ENCODE measurements at places on chromosomes 1 and 21.

- no peak for DNase-seq
These were observed 713.7 kb downstream of the MATN1 start for GRCh38 chr1:30009720-30010119.

- no peak for DNase-seq
These were observed 709.9 kb upstream of the ADGRL4 start for GRCh38 chr1:79716447-79716846.

- no peak for DNase-seq
These were observed 185.0 kb downstream of the DNAH14 start for GRCh38 chr1:225114354-225114990.

DNA sequence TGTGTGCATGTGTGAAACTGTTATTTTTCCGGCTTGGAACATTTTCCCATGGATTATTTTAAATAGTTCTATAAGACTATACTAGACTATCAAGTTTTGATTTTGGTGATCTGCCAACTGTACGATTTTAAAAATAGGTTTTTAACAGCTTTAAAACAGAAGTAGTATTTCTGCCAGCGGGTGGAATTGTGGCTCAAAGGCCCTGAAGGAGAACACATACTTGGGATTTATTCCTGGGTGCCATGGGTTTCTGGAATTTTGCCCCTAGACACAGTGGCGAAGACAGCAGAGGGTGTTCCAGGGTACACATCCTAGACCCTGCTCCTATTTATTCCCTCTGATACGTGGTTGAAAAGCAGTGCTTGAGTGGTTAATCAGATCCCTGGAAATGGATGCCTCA, 81.7 kb upstream of the IPO9 start:
- no peak for DNase-seq

DNA sequence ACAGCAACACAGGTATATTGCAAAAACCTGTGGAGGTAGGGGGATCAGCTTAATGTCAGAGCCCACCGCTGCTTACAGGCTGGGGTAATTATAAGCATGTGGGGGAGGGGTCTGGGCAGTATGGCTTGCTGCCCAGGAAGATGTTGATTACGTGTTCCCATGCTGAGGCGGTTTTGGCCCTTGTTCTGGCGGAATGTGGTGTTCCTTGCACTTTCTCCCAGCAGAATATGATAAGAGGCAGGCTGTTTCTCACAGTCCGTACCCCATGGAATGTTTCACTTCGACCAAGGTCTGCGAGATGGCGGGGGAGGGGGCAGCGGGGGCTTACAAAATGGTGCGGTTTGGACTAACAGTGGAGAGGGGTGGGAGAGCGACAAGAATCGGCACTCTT, 9.8 kb upstream of the HPCAL4 start:
- DNase-seq, result no peak

DNA sequence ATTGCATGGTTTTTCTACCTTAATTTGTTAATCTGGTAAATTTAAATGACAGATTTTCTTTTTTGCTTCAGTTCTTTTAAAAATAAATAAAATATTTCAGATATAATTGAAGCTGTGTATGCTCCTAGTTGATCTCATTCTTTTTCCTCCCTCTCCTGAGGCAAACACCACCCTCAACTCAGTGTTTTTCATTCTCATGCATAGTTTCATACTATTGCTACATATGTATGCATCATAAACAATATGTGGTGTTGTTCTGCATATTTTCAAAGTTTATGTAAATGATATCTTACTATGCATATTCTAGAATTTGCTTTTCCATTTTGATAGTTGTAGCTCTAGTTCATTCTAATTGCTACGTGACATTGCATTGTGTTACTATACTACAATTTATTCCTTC, 257.2 kb upstream of the POU3F1 start:
- no peak for DNase-seq

DNA sequence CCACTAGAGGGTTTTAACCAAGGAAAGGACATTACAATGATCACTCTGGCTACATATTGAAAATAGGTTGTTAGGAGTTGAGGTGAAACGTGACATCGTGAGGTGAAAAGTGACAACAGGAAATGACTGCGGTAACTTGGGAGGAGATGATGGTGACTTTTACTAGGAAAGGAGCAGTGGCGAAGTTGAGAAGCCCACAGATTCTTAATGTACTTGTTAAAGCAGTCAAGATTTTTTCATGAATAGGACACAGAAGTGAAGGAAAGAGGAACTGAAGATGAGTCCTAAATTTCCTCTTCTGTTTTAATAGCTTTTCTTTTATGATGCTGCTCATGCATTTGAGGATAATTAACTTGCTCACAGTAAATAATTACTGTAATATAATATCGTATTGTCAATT, 59.5 kb downstream of the OMA1 start:
- no peak for DNase-seq

- DNase-seq, result no peak
These were observed 70.0 kb upstream of the PAX7 start for GRCh38 chr1:18560692-18561091.

- no peak for DNase-seq
These were observed 21.8 kb upstream of the VTCN1 start for GRCh38 chr1:117232531-117232930.

- DNase-seq, result peak; percentile 51
These were observed 20.6 kb upstream of the SH3D21 start for GRCh38 chr1:36285443-36286101.

DNA sequence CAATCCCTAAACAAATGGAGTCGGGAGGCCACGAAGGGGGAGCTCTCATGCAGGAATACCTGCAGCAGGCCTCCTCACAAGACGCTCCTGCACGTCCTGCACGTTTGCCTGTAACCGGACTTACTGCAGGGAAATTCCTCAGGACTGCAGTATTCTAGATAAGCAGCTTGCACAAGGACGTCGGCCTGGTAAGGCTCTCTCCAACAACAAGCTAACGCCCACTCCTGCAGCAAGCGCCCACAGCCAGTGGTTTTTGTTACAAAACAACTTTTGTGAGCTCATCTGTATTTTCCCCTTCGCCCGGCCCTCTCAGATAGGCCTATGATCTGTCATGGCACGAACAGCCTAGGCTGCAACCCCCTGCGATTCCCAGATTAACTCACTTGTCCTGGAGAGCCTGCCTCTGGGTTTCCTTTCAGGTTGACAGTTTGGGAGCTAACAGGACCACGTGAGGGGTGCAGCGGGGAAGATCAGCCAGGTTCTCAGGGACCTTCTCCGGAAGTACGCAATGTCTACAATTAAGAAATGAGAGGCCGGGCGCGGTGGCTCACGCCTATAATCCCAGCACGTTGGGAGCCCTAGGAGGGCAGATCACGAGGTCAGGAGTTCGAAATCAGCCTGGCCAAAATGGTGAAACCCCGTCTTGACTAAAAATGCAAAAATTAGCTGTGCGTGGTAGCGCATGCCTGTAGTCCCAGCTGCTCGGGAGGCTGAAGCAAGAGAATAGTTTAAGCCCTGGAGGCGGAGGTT, 921 bp upstream of the MIB2 start:
- peak; percentile 43 for DNase-seq

DNA sequence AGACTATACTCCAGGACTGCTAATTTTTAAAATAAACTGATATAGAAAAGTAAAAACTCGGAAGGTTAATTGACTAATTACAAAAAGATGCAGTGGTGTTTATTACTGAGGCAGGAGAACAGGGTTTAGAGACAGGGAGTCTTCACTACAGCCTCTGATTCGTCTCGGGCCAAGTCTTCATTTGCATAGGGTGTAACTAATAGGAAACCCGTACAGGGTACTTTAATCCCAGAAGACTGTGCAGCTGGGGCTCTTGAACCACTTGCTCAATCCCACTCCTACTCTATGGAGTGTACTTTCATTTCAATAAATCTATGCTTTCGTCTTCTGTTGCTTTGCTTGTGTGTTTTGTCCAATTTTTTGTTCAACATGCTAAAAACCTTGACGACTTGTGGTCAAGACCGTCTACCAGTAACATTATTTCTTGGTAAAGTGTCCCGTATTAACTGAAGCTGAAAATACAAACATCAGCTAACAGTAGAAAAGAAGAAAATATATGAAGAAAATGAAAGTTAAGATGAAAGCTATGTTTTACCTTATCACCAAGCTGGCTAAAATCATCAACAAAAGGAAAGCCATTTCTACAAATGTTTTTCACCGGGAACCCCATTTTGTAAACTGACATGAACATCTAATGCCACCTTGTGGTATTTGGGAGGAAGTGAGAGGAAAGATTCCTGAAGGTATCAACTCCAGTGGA, 8.0 kb downstream of the SDHB start:
- no peak for DNase-seq

GRCh38 chr1:62628506-62628905, 31.2 kb downstream of the ANGPTL3 start:
- no peak for DNase-seq

DNA sequence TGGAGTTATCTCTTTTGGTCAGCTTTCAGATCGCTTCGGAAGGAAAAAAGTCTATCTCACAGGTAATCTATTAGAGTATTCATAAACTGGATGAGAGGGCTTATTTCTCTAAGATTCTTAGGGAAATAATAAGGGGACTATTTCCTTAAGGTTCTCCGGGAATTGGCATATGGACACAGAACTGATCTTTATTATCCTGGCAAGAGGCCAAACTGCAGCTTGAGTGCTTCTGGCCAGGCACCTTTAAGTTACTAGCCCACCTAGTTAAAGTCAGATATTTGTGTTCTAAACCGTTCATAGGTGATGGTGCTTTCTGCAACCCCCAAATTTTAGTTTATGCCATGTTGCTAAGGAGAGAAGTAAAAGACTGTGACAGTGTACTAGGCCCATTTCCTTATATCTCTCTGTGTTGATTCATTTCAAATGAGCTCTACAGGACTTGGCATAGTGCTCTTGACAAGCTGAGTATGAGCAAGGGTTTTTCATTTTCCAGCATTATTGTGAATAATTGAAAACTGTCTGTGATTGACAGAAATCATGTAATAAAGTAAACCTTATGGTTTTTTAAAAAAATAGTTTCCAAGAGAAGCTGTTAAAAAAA, 43.4 kb downstream of the SLC22A15 start:
- no peak for DNase-seq

GRCh38 chr1:161836018-161836417, 69.9 kb downstream of the ATF6 start:
- DNase-seq, result no peak

GRCh38 chr1:198773523-198773922, 134.7 kb downstream of the PTPRC start:
- no peak for DNase-seq

DNA sequence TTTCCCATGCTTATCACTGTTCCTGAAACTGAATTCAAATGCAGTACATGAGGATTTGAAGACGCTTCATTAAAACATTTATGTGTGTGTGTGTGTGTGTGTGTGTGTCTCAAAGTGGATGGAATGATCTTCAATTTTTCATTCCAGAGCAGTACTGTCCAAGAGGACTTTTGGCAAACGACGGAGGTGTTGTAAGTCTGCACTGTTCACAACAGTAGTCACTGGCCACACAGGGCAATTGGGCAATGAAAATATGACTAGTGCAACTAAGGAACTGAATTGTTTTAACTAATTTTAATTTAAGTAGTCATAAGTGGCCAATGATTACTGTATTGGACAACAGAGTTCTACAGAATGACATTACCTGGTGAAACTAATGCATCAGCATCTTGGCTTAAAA, 5.0 kb downstream of the TAF5L start:
- no peak for DNase-seq

GRCh38 chr1:22290157-22290556, 147.3 kb upstream of the WNT4 start:
- no peak for DNase-seq

GRCh38 chr1:29975036-29975694, 738.8 kb downstream of the PTPRU start:
- DNase-seq, result no peak

GRCh38 chr1:226598455-226598849, 49.9 kb downstream of the STUM start:
- no peak for DNase-seq

GRCh38 chr1:22284906-22285548, 142.1 kb upstream of the WNT4 start:
- no peak for DNase-seq

- no peak for DNase-seq
These were observed 203.2 kb downstream of the APP start for GRCh38 chr21:25967181-25967900.

DNA sequence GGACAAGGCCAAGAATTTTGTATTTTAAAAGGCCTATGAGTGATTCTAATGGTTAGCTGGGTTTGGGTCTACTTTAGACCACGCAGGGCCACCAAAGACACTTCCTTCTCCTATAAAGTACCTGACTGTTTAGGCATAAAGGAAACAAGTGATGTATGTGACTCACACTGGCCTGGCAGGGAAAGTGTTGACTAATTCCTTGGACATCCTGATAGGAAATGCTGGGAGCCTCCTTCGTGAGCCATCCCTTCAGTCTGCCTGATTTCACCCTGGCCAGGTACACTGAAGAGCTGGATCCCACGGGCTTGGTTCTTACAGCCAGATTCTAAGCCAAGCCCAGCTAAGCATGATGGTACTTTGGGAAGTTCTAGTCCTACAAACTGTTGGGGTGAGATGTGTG, 100.5 kb upstream of the HMGB4 start:
- DNase-seq, result no peak

GRCh38 chr1:233245191-233245765, 50.2 kb downstream of the PCNX2 start:
- DNase-seq, result no peak

GRCh38 chr1:167837326-167837725, 76.6 kb downstream of the ADCY10 start:
- DNase-seq, result no peak

DNA sequence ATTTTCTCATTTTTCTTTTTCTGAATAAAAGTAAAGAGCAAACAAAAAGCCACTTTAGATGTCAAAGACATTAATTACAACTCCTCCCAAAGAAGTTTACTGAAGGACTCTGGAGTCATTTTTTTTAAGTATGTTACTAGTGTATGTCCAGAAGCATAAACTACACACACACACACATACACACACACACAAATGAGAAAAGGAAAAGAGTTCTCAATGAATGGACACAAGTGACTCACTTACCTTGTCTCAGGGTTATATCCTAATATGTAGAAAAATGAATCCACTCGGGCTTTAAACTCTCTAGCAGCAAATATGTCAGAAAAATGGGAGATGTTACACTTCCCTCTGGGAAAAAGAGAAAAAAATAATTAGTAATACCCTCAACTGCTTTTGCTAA, 223.1 kb downstream of the SLC45A1 start:
- no peak for DNase-seq

- DNase-seq, result no peak
These were observed 4.8 kb upstream of the SUMO3 start for GRCh38 chr21:44822484-44823178.

GRCh38 chr1:223774134-223774814, 61.9 kb downstream of the CAPN2 start:
- DNase-seq, result peak; percentile 4

DNA sequence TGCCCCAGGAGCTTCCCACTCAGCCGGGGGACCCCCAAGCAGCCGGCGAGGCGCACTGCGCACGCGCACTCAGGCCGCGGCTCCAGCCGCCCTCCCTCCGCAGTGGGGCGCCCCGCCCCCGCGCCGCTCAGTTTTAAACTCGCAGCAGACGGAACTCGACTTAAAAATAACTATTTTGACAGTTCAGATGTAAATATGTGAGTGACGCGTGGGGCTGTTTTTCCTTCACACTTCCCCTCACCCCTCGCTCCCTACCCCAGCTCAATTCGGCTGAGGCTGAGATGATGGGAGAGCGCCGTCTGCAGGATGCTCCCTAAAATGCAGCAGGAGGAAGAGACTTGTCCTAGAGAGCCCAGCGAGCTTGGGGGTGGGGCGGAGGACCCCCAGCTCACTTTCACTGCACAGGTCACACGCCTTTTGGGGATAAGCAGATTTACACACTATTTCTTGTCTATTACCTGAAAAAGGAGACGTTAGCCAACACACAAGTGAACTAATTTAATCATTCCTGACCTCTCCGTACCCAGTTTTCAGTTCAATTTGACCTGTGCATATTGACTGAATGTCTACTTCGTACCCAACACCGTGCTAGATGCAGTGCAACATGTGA, 8.9 kb upstream of the LEMD1 start:
- peak; percentile 32 for DNase-seq

- peak; percentile 32 for DNase-seq
These were observed 29.7 kb downstream of the SCCPDH start for GRCh38 chr1:246753670-246754535.
